Heart left ventricle (tissue), 16 donors: ENCODE measurements at places on chromosomes 4 and X. TPM values are rescaled to one million over a fixed set of nuclear protein-coding genes. Genes with fewer than 3 reads are reported as not detected.
A peak's percentile ranks its signal among the peaks of the same experiment; 100 is the strongest.

DNA sequence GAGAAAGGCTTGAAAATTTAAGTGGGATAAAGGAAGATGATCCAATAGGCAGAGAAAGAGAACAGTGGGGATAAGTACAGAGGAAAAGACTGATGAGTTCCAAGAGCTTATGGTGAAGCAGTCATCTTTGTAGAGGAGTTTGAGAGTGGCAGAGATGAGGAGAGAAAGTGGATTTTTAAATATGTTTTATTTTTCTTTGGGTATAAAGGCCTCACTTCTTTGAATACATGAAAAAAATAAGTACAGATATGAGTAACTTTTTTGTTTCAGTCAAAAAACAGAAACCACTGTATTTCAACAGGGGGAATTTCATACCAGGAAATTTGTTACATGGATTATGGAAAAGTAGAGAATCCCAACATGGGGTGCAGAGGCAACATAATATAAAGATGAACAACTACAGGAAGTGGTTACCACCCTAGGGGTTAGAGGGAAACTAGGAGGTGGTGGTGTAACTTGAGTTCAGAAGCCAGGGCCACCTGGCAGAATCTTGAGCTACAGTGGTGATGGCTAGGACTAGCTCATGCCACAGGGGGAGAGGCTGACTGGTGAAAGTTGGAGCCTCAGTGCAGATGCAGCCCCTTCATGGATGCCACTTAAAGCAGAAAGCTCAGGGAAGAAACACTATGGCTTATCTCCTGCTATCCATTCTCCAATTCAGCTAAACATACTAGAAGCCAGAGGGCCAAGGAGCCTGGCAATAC lies 3.4 kb upstream of the CYBB start:
- no peak for DNase-seq
- H3K27me3 ChIP-seq: no peaks in the 10 kb centered on the region
- H3K36me3 ChIP-seq: no peaks in the 10 kb centered on the region
- no peaks in the 10 kb centered on the region for H3K4me1 ChIP-seq
- H3K4me3 ChIP-seq: no peak overlapping the region
- no peak overlapping the region for H3K27ac ChIP-seq

The SFRP2 gene
- total RNA-seq: 18.8 TPM

DNA sequence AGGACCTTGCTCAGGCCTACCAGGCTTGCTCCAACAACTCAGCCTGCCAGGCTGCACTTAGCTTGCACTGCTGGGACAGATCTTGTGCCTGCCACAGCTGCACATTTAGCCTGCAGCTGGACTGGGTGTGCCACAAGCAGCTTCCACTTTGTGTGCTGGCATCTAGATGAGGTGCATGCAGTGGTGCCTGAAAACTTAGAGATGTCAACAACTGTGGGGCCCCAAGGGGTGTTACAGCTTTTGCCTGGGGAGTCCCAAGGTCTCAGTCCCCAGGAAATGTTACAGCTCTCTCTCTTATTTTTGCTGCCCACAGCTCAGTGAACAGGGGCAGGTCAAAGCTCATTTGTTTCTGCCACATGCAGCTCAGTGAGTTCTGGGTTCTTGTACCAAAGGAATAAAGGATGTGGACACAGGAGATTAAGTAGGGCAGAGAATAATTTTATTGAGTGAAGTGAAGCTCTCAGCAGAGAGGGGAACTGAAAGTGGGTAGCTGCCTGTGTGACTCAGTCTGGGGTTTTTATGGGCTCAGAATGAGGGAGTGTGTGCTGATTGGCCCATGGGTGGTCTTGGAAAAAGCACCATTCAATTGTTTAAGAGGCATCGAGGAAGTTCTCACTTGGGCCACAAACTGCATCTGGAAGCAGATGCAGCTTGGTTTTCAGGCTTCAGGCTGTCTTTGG lies 828.3 kb downstream of the TECRL start:
- no peaks in the 10 kb centered on the region for H3K4me1 ChIP-seq
- no peak overlapping the region for H3K27ac ChIP-seq
- no peaks in the 10 kb centered on the region for H3K36me3 ChIP-seq
- no peak for DNase-seq
- H3K4me3 ChIP-seq: no peak overlapping the region
- H3K27me3 ChIP-seq: no peaks in the 10 kb centered on the region

The MAP3K15 gene
- not detected for total RNA-seq

The USP17L17 gene
- not detected for total RNA-seq

GRCh38 chr4:121980643-121981042 lies 28.8 kb upstream of the TRPC3 start:
- H3K4me3 ChIP-seq: no peak overlapping the region
- H3K27ac ChIP-seq: no peak overlapping the region
- H3K4me1 ChIP-seq: no peaks in the 10 kb centered on the region

The SCRG1 gene
- total RNA-seq: 0.32 TPM

DNA sequence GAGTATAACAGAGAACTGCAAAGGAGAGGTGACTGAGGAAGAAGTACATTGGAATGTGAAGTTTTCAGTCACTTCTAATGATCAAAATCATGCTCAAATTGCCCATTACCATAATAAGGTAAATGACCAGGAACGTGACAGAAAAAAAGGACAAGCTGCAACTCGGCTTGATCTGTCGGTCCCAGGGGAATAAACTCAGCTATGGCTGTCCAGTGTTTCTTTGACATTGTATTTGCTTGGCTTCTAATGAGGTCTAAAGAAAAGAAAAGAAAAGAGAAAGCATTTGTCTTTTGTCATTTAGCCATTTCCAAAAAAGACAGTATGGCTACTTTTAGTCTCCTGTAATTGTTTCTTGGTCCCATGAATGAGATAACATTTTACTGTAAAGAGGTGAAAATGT lies 25.2 kb downstream of the PHOX2B start:
- no peaks in the 10 kb centered on the region for H3K36me3 ChIP-seq
- H3K27me3 ChIP-seq: peaks cover 54% of the 10 kb centered on the region
- DNase-seq: no peak
- no peaks in the 10 kb centered on the region for H3K4me1 ChIP-seq
- H3K4me3 ChIP-seq: no peak overlapping the region
- no peak overlapping the region for H3K27ac ChIP-seq

The VCX3A gene
- total RNA-seq: not detected

- no peak overlapping the region for H3K4me3 ChIP-seq
- no peaks in the 10 kb centered on the region for H3K27me3 ChIP-seq
- H3K36me3 ChIP-seq: no peaks in the 10 kb centered on the region
- no peak overlapping the region for H3K27ac ChIP-seq
Measured at GRCh38 chr4:102076622-102077021, 268.7 kb downstream of the SLC39A8 start.

DNA sequence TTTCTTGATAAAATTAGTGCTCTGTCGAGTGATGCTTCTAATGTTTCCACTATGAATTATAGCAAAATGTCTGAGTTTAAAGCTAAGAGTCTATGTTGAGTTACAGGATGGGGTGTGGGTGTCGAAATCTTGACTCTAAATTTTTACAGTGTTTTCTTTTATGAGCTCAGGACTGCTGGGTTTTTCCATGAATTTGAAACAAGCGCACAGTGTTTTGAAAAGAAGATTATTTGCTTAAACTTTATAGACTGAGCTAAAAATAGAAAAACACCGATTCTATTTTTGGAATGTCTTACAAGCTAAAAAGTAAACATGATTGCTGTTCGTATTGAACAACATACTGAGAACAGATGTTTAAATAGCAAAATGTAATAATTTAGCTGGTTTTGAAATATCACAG lies 7.5 kb downstream of the PTTG2 start:
- no peak overlapping the region for H3K4me3 ChIP-seq
- H3K4me1 ChIP-seq: no peaks in the 10 kb centered on the region
- no peak overlapping the region for H3K27ac ChIP-seq
- no peak for DNase-seq
- no peaks in the 10 kb centered on the region for H3K27me3 ChIP-seq

GRCh38 chrX:53004038-53004437 lies 44.6 kb upstream of the GPR173 start:
- no peak overlapping the region for H3K27ac ChIP-seq
- no peaks in the 10 kb centered on the region for H3K36me3 ChIP-seq
- no peak for DNase-seq
- no peak overlapping the region for H3K4me3 ChIP-seq
- H3K4me1 ChIP-seq: no peaks in the 10 kb centered on the region
- H3K27me3 ChIP-seq: no peaks in the 10 kb centered on the region

The CASP3 gene
- total RNA-seq: 18.4 TPM

- H3K4me1 ChIP-seq: peaks cover 13% of the 10 kb centered on the region
- H3K36me3 ChIP-seq: no peaks in the 10 kb centered on the region
- H3K4me3 ChIP-seq: peak overlapping the region; percentile 60
- no peaks in the 10 kb centered on the region for H3K27me3 ChIP-seq
Measured at GRCh38 chr4:83010111-83010521, 507 bp downstream of the LIN54 start.

GRCh38 chr4:68348577-68348976 lies 1.3 kb downstream of the YTHDC1 start:
- peak overlapping the region; percentile 92 for H3K27ac ChIP-seq
- peaks cover 20% of the 10 kb centered on the region for H3K4me1 ChIP-seq
- H3K27me3 ChIP-seq: no peaks in the 10 kb centered on the region

DNA sequence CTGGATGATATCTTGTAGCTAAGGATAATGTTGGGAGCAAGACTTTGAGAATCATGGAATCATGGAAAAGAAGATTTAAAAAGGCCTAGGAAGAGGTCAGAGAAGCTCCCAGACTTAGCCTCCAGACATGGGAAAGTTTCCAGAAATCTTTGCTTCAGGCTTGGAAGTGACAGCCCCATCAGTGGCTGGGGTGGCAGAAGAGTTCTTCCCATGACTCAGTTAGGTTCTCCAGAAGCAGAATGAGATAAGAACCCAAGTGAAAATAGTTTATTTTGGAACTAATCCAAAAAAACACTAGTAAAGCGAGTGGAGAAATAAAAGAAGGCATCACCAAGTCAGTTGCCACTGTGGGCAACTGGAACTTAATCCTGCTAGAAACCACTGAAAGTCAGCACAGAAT lies 506.9 kb downstream of the MID1IP1 start:
- H3K4me3 ChIP-seq: no peak overlapping the region
- peaks cover 7% of the 10 kb centered on the region for H3K4me1 ChIP-seq
- DNase-seq: no peak
- no peak overlapping the region for H3K27ac ChIP-seq

DNA sequence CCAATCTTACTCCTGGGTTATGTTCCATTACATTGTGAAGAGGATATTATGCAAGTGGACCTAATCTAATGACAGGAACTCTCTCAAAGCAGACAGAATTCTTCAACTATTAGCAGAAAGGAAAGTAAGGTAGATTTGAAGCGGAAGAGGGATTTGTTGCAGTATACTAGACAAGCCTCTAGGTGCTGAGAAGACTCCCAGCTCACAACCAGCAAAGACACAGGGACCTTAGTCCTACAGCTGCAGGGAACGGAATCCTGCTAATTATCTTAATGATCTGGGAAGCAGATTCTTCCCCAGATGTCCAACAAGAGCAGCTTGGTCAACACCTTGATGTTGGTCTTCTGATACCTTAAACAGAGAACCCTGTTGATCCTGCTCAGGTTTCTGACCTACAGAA lies 73.6 kb downstream of the STK32B start:
- no peak overlapping the region for H3K4me3 ChIP-seq
- H3K36me3 ChIP-seq: no peaks in the 10 kb centered on the region
- H3K27ac ChIP-seq: no peak overlapping the region
- DNase-seq: no peak
- no peaks in the 10 kb centered on the region for H3K4me1 ChIP-seq

The PAGE4 gene
- total RNA-seq: not detected

- DNase-seq: no peak
- H3K36me3 ChIP-seq: no peaks in the 10 kb centered on the region
- H3K4me1 ChIP-seq: peaks cover 18% of the 10 kb centered on the region
- H3K4me3 ChIP-seq: no peak overlapping the region
Measured at GRCh38 chrX:13223868-13224567, 95.8 kb downstream of the ATXN3L start.

- no peaks in the 10 kb centered on the region for H3K27me3 ChIP-seq
- no peak for DNase-seq
- no peak overlapping the region for H3K27ac ChIP-seq
- H3K4me1 ChIP-seq: no peaks in the 10 kb centered on the region
- no peak overlapping the region for H3K4me3 ChIP-seq
Measured at GRCh38 chrX:11558972-11559371, 106.7 kb downstream of the ARHGAP6 start.

The ABCD1 gene
- 23.4 TPM for total RNA-seq

DNA sequence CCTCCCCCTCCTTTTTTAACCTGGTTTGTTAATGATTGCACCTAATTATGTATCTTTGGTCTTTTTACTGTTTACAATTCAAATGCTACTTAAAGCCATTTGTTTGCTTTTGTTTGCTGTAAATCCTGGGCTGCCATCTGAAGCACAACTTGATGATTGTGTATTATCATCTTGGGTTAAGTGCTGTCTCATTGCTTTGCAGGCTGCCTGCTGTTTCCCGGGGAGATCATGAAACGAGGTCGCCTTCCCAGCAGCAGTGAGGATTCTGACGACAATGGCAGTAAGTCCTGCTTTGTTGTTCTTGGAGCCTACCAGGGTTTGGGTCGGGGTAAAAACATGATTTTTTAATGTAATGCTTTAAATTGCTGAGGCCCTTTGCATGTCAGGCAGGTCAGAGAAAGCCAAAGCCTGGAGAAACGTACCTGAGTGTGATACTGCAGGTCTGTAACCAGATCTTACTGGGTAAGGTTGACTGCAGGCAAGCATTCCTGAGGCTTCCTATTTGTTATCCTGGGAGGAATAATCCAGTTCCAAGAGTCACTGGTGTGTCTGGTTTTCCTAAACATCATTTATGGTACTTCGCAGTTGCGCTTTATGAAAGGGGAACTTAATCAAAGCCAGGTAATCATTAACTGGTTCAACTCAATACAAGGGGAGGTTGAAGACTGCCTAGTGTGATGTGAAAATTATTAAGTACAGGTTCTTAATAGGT lies 22.2 kb downstream of the JADE1 start:
- H3K36me3 ChIP-seq: peaks cover 23% of the 10 kb centered on the region
- no peak for DNase-seq

DNA sequence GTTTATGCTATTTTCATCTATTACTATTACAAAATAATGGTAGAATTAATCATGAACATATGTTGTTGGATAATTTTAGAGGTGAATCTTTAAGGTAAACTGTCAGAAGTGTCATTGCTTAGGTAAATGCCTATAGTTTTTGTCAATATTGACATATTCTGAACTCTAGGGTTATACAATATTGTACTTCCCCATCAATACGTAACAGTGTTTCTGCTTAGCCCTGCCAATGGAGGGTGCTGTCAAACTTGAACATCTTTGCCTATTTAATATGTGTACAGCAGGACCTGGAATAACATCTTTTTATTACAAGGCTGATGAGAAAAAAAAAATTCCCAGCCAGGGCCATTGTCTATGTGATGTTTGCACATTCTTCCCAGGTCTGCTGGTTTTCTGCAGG lies 40.8 kb downstream of the ARHGAP24 start:
- H3K4me3 ChIP-seq: no peak overlapping the region
- DNase-seq: no peak
- H3K4me1 ChIP-seq: peaks cover 28% of the 10 kb centered on the region
- H3K27me3 ChIP-seq: no peaks in the 10 kb centered on the region
- no peak overlapping the region for H3K27ac ChIP-seq
- H3K36me3 ChIP-seq: no peaks in the 10 kb centered on the region

The EREG gene
- total RNA-seq: not detected
